ENCODE measurements at places on chromosomes 3 and 15. TPM values are rescaled to one million over a fixed set of nuclear protein-coding genes. Genes with fewer than 3 reads are reported as not detected.

The SEMA5B gene
- 0.31 TPM for total RNA-seq

The ANKUB1 gene
- not detected for total RNA-seq

The TM6SF1 gene
- not detected for total RNA-seq

The HIGD2B gene
- total RNA-seq = not detected

The OR5K2 gene
- total RNA-seq = not detected

The LDHAL6B gene
- total RNA-seq = not detected

The STRIT1 gene
- not detected for total RNA-seq

The PAQR5 gene
- total RNA-seq = 93.4 TPM

The MST1R gene
- 6.1 TPM for total RNA-seq

The PXYLP1 gene
- total RNA-seq = 16.6 TPM

The TRIM42 gene
- not detected for total RNA-seq
